ENCODE measurements at places on chromosomes 7 and 10.
A peak's percentile ranks its signal among the peaks of the same experiment; 100 is the strongest.

DNA sequence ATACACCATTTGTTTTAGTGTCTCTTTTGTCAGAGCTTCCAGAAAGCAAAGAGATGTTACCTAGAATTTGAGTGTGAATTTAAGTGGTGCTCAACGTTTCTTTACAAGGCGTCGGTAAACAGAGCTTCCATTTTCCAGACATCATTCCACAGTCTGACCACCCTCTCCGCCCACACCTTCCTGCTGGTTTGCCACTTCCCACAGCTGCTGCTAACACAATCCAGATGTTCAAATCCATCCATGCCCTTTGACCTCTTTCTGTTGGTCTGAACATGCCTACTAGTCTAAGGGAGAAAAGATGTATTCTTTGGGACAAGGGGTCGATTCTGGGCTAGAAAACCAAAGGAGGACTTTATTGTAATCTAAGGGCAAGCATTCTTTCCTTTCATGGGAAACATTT is 86.1 kb downstream of the FAM107B start:
- no peak for DNase-seq

DNA sequence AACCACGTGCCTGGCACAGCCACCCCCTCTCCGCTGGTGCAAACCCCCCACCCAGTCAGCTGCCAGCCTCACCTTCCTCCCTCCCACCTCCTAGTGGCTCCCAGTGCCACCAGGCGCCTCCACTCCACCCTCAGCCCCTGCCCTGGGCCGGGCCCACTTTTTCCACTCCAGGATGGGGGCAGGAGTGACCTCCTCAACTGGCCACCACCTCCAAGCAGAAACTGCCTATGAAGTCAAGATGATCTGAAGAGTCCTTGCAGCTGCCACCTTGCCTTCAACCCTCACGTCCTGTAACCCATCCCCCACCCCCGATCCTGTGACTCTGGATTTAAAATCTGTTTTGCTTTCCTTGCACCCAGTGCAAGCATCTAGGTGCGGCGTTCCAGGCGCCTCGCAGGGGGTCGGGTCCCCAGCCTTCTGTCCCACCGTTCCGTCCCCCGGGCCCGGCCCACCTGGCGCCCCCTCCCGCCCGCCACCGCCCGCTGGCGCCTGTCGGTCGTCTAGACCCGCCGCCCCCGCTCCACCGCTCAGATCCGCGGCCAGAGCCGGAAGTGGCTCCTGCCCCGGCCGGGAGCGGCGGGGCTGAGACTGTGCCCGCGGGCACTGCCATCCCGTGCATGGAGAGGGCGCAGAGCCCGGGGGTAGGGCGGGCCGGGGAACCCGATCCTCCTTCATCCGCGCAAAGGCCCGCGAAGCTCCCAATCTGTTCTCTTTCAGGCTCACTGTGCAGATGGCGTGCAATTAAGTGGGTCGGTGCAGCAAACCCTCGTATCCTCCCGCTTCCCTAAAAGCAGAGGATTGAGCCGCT is 51.2 kb upstream of the GTF2I start:
- peak; percentile 20 for DNase-seq

- peak; percentile 61 for DNase-seq
Observed at GRCh38 chr10:62038609-62039190, 137.2 kb downstream of the ARID5B start.

- DNase-seq: no peak
Observed at GRCh38 chr10:76403912-76404311, 972.5 kb downstream of the LRMDA start.

DNA sequence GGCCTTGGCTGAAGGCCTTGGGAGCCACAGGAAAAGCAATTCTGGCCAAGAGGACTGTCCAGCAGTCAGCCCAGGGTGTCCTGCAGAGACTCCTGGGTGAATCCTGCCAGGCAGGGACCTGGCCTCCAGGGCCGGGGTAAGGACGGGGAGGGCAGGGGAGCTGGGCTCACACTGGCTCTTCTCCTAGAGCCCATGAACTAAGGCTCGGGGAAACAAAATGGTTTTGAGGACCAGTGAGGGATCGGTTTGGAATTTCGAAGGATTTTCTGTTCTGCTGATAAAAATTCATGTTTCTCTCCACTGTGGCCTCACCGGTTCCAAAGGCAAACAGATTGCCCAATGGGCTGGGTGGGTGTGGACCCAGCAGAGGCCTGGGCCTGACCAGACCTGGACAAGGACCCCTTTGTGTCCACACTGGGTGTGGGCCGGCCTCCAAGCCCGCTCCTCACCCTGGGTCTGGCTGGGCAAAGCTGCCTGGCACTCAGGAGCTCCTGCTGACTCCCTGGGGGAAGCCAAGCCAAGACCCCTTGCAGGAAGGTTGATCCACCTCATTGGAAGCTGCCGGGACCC is 27.3 kb downstream of the FAM20C start:
- no peak for DNase-seq

All from activated T-cell treated with anti-CD3 and anti-CD28 coated beads for 1 hour (primary cell).